NB4 (cell line): ENCODE measurements at places on chromosomes 3 and 15.
A peak's percentile ranks its signal among the peaks of the same experiment; 100 is the strongest.

DNA sequence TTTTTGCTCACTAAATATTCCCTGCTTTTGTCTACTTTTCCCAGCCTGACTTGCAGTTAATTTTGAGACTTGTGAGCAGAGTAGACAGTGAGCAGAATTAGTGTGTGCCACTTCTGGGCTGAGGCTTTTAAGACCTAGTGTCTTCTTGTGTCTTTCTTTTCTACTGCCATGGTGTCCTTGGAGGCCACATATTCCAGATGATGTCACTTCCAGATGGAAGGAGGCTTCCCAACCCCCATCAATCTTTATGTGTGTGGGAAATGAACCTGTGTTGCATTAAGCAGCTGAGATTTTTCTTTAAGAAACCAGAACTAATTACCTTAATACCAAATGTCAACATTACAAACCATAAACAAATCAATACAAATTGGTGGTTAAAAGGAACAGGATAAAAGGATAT, 774.7 kb upstream of the ROBO1 start:
- DNase-seq: no peak

DNA sequence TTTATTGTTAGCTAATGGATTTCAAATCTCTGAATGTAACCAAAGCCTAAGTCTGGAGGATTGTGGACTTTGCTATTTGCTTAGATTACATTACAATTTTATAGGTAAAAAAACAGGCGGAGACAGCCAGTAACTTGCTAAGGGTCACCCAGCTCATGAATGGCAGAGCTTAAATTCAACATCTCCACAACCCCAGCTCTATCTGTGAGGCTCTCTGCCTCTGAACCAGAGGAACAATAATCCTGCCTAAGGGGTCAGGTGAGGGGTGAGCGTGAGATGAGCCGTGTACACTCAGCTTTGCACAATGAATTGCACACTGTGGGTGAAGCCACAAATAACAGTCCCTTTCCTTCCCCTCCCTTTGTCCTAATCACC, 69.8 kb upstream of the SPATA12 start:
- no peak for DNase-seq

DNA sequence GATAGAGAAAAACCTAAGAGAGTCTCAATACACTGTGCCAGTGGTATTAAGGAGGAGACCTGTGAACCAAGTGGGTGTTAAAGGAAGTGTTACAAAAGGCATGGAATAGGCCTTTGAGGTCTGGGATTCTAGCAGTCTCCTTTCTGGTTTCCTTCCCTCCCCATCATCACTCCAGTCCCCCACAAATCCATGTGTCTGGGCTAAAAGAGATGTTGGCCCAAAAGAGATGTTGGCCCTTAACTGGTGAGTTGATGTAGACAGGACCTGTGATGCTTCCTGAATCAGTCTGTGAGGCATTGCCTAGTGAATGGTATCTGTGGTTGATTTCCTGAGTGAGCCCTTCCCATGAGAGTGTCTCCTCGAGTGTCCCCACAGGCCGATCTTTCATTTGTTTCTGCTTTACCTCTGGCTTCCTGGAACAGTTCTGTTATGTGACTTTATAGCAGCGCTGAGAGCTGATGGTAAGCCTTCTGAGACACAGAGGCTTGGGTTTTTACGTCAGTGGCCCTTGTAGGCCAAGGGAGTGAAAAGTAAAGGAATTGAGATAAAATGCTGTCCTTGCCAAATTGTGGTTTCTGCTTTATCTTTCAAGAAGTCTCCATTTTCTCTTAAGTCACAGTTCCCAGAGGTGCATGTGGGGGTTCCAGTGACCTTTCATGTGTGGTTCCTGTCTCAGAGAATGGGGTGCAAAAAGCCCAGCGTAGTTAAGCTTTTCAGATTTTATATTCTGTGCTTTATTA, 87.8 kb downstream of the KLHL25 start:
- DNase-seq: peak; percentile 29

DNA sequence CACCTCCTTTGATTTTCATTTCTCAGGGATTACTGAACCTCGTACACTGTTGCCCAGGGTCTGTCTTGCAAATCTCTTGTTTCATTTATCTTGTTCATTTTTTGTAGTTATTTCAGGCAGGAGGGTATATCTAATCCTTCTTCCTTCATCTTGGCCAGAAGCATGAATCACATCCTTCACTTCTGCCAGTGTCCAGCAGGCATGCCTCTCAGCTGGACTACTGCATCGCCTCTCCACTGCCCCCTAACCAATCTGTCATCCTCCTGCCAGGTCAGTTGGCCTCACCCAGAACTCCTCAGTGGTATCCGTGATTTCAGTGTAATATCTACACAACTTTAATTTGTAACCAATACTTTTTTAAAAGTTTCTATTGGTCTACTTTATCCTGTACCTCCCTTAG, 297.9 kb downstream of the GABRG3 start:
- no peak for DNase-seq

- no peak for DNase-seq
Measured at GRCh38 chr3:117141812-117142211, 432.2 kb downstream of the TUSC7 start.

GRCh38 chr3:69441732-69442131, 55.8 kb upstream of the FRMD4B start:
- DNase-seq: no peak

GRCh38 chr3:4546346-4547178, 53.4 kb downstream of the ITPR1 start:
- no peak for DNase-seq

DNA sequence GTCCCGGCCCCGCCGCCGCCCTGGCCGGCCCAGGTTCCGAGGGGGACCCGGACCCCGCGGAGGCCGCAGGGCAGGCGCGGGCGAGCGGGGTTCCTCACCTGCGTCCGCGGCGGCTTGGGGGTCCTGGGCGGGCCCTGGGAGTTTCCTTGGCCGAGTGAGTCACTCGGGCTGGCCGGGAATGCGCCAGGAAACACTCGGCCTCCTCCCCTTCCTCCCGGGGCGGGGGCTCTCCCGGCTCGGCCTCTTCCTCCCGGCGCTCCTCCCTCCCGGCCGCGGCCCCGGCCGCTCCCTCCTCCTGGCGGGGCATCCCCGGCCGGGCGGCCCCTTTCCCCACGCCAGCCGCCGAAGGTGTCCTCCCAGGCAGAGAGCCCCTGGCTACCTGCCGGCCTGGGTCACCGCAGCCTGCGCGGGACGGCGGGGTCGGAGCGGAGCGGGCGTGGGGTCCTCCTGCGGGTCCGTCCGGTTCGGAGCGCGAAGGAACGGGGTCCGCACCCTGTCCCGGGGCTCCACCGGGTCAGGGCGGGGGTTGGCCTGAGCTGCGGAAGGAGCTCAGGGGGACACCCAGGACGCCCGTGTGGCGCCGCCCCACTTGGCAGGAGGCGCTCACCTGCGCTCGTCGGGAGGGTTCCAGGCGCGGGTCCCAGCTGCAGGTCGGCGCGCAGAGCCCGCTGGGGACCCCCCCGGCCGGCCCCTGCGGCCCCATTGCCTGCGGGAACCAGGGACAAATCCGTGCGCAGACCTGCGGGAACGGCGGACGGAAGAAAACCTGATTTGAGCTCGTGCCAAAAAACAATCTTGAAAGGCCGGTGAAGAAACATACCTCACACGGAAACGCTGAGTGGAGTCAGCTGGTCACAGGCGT, at the start of gene CYFIP1:
CYFIP1 (minus strand) TSS at position 180 of the 862 bp plus-strand sequence. CDS start 33,083 bp downstream, outside the sequence.
- peak; percentile 73 for DNase-seq

DNA sequence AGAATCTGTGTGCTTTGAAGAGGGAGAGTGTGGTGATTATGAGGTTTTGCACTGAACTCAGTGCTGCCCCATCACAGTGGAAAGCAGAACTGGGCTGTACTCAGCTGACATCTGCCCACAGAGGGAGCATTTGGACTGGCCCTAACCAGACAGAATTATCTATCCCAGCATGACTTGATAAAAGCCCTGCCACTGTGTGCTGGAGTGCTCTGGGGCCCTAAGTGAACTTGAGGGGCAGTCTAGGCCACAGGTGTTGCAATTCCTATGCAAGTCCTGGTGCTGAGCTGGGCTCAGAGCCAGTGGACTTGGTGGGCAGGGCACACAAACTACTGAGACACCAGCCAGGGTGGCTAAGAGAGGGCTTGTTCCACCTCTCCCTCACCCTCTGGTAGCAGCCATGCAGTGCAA, 269.2 kb upstream of the CTNNB1 start:
- peak; percentile 10 for DNase-seq

DNA sequence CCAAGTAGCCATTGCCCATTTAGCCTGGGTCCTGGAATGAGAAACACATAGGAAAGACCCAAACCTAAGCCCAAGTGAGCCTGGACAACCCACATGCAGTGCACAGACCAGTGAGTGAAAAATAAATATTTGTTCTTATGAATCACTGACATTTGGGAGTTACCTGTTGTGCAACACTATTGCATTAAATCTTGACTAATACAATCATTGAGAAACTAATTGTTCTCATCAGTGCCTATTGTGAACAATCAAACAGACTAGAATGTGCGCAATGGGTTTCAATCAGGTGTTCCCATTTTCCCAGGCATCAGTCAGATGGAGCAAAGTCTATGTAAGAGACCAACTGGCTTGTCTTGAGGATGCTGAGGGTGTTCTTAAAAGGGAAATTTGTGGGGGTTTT, 54.7 kb upstream of the CNOT10 start:
- DNase-seq: no peak

- no peak for DNase-seq
Measured at GRCh38 chr3:155772801-155773200, 27.9 kb upstream of the PLCH1 start.

GRCh38 chr15:64833690-64834089, 8.0 kb upstream of the PLEKHO2 start:
- DNase-seq: no peak

- DNase-seq: peak; percentile 69
Measured at GRCh38 chr3:23810343-23811184, 4.8 kb downstream of the UBE2E1 start.

GRCh38 chr3:56785499-56785898, 16.2 kb downstream of the ARHGEF3 start:
- no peak for DNase-seq

DNA sequence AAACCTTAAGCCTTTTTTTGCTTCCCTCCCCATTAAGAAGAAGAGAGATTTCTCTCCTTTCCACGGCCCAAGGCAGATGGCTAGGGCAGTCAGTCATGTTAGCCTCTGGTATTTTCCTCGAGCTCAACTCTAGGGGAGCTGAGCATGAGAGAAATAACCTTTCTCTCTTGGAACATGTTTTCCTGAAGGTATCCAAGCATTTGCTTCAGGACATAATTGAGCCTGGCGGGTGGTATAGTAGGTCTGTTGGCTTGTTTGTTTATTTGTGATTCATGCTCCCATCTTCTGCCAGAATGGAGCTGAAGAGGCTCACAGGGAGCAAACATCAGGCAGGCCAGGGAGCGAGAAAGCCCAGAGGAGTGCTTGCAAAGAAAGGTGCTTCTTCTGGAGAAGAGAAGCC, 102.5 kb downstream of the MESD start:
- no peak for DNase-seq

- DNase-seq: no peak
Measured at GRCh38 chr3:196186651-196187573, 24.3 kb downstream of the ZDHHC19 start.

- DNase-seq: no peak
Measured at GRCh38 chr15:45130291-45131000, 652 bp downstream of the DUOX1 start.

DNA sequence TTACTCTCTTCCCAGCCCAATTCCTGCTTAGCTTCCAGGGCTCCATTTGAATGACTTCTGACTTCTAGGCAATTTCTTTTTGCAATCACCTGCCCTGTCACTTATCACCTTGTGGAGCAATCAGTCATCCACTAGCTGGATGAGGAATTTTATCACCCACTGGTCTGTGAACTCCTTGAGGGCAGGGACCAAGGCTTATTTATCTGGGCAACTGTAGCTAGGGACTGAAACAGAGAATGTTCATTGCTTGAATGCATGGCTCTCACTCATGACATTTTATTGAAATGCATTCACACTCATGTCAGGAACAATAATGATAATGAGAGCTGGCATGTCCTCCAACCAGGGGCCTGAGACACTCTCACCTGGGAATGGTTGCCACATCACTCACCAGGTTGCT, 15.5 kb downstream of the TNFAIP8L3 start:
- DNase-seq: no peak

GRCh38 chr15:100849021-100849854, 30.4 kb upstream of the ALDH1A3 start:
- DNase-seq: peak; percentile 75

DNA sequence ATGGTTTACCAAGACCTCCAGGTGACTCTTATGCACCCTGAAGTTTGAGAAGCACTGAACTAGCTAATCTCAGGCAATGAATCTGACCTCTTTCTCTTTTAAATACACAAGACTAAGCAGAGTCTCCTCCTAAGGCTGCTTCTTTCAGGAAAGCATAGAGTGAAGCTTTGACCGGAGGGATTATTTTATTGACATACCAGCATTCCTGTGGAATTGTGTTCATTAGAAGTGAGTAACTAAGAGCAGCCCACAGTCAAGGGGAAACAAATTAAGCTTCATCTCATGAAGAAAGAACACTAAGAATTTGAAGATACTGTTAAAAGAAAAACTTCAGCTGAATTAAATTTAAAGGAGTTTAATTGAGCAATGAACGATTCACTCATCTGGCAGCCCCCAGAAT, 963.5 kb downstream of the NTRK3 start:
- no peak for DNase-seq

DNA sequence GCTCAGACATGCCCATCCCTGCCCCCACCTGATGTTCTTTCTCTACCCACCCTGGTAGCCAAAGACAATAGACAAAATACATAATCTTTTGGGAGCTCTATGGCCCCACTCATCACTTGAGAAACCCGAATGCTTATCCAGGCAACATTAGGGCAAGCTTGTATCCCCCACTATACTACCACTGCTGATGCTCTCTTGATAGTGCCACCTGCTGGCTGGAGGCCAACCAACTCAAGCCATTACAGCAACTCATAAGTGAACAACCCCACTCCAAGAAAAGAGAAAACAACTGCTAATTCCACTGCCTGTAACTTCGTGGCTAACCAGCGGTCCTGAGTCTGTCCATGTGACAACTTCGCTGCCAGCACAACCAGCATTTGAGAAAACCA, 342.5 kb upstream of the TGFBR2 start:
- peak; percentile 20 for DNase-seq

DNA sequence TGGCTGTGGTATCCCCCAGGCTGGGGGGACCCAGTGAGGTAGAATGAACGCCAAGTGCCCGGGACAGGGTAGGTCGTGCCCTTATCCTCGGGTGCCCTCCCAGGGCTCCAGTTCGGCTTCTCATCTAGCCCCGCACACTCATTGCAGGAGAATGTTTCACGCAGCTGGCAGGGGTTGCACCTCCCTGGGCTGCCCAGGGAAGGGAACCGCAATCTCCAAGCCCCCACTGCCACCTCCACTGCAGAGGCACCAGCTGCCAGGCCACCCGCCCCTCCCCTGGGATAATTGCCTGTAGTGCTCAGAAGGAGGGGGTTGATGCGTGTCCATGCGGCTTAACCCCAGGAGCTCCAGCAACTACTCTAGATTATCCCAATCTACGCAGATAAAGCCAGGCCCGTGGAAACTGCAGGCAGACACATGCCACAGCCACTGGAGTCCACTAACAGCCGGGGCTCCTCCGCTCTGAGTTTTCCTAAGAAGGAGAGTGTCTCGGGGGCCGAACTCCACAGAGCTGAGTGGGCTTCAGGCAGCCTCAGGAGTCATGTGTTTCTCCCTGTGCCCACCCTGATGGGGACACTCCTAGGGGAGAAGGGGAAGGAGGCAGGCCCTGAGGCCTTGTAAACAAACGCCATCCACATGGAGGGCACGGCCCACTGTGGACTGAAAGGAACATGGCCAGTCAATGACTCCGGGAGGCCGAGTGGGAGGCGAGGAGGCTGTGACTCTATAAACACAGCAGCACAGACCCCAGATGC, 137.2 kb upstream of the IQSEC1 start:
- DNase-seq: no peak

GRCh38 chr3:52119826-52120225, 34.4 kb downstream of the POC1A start:
- DNase-seq: peak; percentile 25
